ENCODE measurements at places on chromosomes 7 and 10.
A peak's percentile ranks its signal among the peaks of the same experiment; 100 is the strongest.

DNA sequence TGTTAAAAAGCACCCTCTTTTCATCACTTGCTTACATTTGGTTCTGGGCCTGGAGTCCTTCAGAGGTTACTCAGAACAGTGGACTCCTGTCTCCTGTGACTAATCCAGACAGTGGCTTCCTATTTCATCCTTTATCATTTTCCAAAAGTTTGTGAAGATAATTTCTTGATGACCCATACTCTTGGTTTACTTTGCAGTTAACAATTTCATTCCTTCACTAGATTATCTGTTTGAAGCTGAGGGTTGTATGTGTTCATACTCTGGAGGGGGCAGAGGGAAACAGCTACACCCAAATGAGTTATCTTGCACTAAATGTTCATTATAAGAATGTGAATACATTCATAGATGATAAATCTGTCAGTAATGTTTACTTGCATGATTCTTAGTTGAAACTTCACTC lies 124.7 kb downstream of the ZNF248 start:
- no peak for DNase-seq

DNA sequence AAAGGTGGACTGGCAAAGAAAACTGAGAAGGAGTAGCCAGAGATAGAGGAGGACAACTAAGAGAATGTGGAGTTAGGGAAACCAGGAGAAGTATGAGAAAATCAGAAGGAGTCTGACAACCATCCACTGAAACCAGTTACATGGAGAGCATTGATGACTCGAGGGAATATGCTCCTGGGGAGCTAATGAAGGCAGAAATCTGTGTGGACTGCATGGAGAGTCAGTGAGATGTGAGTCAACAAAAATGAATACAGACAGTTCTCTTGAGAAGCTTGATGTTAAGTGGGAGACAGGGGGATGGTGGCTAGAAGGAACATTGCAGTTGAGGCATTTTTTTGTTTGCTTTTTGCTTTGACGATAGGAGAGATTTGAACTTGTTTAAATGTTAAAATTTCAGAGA lies 34.3 kb upstream of the ZNF32 start:
- no peak for DNase-seq

- DNase-seq = no peak
Measured at GRCh38 chr7:121753944-121754343, 119.0 kb upstream of the PTPRZ1 start.

GRCh38 chr7:50212666-50213621 lies 91.6 kb upstream of the IKZF1 start:
- no peak for DNase-seq

DNA sequence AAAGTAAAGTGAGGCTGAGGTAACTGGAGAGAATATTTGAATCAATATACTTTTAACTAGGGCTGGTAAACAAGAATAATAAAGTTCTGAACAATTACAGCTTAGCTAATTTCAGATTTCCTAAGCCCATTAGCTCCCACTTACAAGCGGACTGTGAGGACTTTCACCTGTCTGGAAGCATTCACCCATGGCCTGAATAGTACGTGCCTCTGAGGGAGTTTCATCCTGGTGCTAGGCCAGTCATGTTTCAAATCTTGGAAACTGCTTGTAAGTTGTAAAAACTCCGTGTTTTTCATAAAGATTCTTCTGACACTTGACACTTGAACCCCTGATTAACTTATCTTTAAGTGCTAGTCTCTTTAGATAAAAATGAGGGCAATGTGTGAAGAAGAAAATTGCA lies 975.2 kb upstream of the GHITM start:
- no peak for DNase-seq

GRCh38 chr7:138001529-138002095 lies at the start of gene CREB3L2:
Gene CREB3L2, minus strand, starts transcription at chr7:138002086. Its CDS starts 381 bp downstream, at chr7:138001705.
- no peak for DNase-seq

GRCh38 chr10:112565434-112566053 lies 118.5 kb downstream of the VTI1A start:
- DNase-seq = no peak

DNA sequence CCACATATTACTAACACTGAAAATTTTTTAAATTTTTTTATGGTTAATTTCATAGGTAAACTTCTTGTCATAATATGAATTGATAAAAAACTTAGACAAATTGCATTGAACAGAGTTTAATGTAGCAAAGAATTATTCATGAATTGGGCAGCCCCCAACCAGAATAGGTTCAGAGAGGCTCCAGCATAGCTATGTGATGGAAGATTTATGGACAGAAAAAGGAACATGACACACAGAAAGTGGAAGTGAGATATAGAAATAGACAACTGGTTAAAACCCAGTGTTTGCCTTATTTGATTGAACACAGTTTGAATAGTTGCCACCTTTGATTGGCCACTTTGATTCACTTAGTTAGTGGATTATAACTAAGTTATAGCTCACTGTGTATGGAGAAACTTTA lies 87.2 kb downstream of the AHR start:
- no peak for DNase-seq

DNA sequence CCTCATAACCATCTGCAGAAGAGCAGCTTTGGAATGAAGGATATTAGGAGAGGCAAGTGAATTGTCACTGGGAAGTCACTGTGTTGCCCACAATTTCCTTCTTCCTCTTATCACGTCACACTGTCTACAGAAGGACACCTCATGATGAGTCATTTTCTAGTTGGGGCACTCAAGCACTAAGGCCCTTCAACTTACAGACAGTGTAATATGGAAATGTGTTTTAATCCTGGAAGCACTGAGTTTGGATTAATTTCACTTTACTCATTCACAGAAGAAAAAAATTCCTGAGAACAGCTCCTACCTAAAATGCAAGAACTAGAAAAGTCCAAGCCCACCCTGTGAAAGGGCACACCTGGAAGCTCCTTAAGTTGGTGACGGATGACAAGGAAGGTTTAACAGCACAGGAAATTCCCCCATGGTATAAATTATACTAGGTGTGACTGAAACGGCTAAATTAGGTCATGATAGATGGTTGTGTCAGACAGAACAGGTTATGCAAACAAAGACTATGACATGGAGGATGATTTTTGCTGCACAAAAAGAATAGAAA lies 56.6 kb downstream of the PARD3 start:
- no peak for DNase-seq

GRCh38 chr7:151511946-151512345 lies 7.7 kb downstream of the RHEB start:
- no peak for DNase-seq

DNA sequence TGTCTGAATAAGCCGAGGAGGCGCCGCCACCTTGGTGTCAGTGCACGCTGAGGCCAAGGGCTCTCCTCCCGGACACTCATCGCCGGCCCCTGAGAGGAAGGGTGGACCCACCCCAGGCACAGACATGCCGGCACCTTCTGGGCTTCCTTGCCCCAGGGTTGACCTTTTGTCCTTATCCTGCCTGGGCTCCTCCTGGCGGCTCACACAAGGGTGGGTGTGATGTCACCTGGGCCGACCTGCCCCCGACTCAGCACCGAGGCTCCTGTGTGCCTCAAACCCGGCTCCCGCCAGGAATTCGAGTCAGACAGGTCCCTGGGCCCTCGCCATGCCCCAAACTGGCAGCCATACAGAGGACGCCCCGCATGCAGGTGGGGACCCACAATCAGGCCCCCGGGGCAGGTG lies 17.7 kb upstream of the CFAP46 start:
- DNase-seq = peak; percentile 58

DNA sequence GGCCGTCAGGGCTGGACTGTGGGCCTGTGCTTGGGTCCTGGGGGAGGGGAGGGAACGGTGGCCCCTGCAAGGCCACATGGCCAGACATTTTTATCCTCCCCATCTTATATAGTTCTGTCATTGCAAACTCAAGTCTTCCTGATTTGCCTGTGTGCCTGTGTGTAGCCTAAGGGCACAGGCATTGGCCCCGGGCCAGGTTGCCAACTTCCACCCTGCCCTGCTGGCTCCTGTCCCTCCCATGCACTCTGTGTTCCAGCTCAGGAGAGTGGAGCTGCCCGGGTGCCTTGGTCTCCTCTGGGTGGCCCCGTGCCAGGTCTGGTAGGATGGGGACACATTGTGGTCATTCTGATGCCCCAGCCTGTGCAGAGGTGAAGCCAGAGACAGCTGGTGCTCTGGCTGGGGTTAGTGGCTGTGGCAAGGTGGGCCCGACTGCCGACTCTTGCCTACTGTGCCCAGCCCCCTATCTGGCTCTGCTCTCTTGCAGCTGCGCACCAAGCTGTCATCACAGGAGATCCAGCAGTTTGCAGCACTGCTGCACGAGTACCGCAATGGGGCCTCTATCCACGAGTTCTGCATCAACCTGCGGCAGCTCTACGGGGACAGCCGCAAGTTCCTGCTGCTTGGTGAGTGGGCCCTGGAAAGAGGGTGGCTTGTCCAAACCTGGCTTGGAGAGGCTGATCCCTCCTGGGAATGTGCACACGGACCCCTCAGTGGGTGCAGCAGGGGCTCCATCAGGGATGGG lies 14.8 kb downstream of the NACAD start:
- DNase-seq = no peak

All from sigmoid colon (tissue), 7 donors.